ENCODE measurements at places on chromosomes 12 and 14.
A peak's percentile ranks its signal among the peaks of the same experiment; 100 is the strongest.

DNA sequence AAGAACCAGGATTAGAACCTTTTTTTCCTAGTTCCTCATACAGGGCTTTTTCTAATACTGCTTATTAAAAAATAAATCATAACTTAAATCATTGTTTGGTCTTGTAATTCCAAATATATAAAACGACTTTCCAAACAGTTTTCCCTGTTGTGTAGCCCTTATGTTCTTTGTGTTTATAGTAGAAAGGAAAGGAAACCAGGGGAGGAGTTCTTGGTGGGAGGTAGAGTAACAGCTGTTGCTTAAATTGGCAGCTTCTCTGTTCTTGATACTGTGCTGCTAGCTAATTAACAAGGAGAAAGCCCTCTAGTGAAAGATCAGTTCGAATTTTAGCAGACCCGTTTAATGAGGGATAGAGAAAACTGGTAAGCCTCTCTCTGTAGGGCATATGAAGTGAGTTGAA is 15.0 kb downstream of the SRP54 start:
- DNase-seq: peak; percentile 3

- no peak for DNase-seq
Measured at GRCh38 chr12:108139454-108139853, 10.4 kb downstream of the WSCD2 start.

GRCh38 chr14:69695322-69696203 is 71.4 kb upstream of the SRSF5 start:
- peak; percentile 65 for DNase-seq

DNA sequence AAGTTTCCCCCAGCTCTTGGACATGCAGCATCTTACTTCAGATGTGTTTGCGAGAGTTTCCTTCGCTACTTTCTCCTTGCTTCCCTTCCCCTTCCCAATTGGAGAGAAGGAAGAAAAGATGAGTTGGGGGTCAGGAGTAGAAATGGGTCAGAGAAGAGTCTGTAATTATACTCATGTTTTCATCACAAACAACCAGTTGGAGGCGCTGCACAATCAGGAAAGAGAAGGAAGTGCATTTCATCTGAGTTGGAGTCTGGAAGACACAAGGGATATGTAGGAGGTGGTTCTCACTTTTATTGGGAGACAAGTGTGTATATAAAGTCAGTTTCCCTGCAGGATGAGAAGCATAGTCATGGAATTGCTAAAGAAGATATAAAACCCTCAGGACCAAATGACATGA is 31.3 kb upstream of the VSX2 start:
- no peak for DNase-seq

DNA sequence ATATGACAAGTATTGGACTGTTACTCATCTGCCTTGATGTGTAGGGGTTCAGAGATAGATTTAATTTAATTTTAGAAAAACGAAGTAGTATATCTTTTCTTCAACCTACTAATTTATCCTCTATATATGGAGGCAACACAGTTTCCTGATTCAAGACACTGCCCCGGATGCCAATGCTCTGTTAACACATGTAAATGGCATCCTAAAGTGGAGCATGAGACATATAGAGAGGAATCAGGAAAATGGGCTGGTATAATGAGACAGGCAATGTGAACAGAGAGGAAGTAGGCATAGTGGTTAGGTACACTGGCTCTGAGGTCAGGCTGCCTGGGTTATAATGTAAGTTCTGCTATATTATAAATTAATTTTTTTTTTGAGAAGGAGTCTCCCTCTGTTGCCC is 85.6 kb downstream of the OTOGL start:
- no peak for DNase-seq

Data from fibroblast of lung (primary cell).